NCI-H187 (cell line): ENCODE measurements at places on chromosomes 5 and 9.

DNA sequence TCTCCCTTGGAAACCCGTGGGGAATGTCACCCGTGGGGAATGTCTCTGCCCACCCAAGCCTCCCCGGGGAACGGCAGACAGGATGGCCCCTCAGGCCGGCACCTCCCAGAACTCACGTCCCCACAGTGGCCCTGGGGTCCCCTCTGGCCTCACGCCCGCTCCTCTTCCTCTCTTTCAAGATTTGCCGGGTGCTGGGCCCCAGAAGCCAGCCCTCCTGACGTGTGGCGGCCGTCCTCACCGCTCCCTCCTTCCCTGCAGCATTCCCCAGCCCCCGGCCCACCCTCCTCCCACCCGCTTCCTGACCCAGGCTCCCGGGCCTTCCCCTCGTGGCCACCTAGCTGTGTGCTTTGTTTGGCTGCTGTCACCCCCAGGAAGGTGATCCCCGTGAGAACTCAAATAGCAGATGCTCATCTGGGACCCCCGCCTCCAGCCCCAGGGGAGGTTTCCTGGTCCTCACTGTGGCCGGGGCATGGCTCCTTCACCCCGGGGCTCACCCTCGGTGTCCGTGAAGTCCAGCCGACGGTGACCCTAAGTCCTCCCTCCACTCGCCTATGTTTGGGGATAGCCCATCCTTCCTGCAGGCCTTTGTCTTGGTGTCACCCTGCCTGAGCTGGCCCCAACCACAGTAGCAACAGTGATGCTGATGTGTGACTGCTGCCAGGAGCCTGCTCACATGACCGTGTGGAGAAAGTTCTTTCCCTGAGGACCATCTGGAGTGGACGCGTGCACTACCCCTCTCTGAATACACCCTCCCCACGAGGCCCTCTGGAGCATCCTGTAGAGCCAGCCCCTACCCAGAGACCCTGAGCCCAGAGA, 163.3 kb upstream of the IER5L start:
- DNase-seq: no peak

DNA sequence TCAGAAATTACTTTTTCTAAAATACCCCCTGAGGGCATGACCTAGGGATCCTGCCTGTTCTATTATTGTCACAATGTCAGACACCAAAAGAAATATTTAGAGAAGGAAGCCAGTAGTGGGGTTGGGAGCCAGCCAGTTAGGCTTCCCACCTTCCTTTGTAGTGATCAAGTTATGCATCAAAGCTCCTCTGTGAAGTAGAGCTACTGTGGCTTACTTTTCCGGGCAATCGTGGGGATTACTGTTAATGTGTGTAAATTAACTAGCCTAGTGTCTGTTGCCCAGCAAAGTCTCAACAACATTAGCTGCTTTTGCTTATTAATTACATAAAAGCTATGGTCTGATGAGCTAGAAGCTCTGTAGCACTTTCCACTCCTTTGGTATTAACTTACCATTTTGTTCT, 109.0 kb upstream of the PCAT7 start:
- DNase-seq: no peak

DNA sequence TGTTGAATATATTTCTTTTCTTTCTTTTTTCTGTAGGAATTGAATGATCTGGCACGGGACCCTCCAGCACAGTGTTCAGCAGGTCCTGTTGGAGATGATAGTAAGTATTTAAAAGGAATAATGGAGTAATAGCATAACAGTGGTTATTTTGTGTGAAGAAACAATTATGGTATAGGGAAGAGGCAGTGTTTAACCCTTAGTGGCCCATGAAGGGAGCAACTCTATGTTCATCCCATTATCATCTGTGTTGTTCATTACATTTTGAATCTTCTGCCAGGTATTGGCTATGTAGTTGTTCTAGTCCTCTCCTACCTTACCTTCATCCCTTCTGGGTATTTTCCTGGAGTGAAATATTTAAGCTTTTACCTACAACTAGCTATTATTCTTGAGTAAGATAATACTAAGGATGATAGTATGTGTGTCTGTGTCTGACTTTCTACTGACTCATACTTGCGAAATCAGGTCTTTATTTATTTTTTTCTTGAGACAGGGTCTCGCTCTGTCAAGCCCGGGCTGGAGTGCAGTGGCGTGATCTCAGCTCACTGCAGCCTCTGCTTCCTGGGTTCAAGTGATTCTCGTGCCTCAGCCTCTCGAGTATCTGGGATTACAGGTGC, 39.3 kb downstream of the UBE2D2 start:
- no peak for DNase-seq

- no peak for DNase-seq
Measured at GRCh38 chr9:101677861-101678260, 60.6 kb downstream of the GRIN3A start.

- DNase-seq: no peak
Measured at GRCh38 chr5:173001229-173001841, 17.8 kb downstream of the ATP6V0E1 start.

GRCh38 chr9:89462817-89463683, 34.9 kb downstream of the SEMA4D start:
- DNase-seq: no peak
